ENCODE measurements at places on chromosomes 7 and 10.

GRCh38 chr7:141945356-141945755 is 1.4 kb downstream of the CLEC5A start:
- DNase-seq: no peak

DNA sequence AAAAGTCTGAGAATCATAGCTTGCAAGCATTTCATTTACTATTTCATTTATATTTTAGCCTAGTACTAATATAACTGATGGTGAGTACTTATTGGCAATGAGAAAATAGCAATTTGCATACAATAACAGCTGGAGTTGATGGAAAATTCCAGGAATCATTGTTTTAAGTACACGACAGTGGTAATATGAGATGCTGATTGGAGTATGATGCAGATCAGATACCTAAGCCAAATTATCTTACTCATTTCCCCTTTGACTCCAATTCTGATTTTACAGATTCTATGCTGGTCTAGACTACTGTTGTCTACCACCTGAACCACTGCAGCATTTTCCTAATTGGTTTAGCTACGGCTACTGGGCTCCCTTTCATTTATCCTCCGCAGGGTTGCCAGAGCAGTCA is 36.7 kb downstream of the GNG11 start:
- no peak for DNase-seq

GRCh38 chr10:33180390-33180789 is 154.1 kb downstream of the NRP1 start:
- DNase-seq: no peak

DNA sequence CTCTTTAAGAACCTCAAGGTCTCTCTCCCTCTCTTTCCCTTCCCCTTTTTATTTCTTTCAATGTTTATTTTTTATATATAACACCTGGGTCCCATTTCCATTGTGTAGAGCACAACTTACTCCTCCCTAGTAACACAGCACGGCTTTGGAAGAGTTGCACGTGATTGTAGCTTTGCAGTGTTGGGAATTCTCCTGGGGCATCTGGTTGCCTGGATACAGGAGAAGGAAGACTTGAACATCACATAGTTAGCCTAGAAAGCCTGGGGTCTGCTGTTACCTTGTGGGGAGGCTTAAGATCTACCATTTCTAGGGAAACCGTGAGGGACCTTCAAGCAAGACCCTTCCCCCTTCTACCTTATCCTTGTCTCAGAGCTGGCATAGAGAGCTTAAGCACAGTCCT is 41.1 kb upstream of the NFKB2 start:
- DNase-seq: no peak

DNA sequence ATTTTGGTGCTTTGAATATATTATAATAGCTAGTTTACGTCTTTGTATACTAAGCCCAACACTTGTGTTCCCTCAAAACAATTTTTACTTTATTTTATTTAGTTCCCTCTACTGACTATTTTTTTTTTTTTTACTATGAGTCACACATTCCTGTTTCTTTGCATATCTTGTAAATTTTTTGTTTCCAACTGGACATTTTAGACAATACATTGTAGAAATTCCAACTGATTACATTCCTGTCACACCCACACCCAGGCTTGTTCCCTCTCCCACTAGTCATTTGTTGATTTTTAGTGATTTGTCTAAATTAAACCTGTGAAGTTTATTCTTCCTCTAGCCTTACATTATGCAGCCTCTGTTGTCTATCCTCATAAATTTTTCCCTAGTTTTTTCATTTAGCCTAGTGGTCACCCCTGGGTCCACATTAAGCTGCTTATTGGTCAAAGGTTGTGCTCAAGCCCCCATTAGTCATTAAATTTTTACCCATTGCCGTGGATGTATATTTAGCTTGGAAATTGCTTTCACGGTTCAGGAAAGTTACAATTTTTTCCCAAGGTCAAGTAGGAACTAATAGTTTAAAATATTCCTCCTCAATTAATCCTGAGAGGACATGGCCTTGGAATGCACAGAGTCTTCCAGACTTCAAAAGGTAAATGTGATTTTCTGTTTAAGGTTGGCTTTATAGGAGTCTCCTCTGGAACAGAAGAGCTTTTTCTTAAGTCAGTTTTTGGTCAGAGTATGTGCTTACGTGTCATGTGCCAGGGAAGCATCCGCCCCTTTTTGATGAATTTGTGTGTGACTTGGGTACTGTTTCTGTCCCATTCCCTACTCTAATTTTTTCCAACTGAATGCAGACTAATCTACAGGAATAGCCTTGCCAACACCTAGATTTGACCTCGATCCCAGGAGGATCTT is 207.6 kb upstream of the TMEM72 start:
- DNase-seq: no peak

DNA sequence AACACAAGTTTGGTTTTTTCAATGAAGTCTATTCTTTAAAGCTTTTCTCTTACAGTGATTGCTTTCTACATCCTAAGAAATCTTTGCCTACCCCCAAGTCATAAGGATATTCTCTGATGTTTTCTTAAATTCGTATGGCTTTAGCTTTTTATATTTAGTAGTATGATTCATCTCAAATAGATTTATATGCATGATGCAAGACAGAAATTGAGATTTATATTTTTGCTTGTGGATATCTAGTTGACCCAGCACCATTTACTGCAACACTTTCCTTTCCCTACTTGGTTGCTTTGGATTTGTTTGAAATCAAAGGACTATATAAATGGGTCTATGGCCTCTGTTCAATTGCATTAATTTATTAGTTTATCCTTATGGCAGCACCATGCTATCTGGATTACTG is 113.9 kb downstream of the ZNF438 start:
- no peak for DNase-seq

DNA sequence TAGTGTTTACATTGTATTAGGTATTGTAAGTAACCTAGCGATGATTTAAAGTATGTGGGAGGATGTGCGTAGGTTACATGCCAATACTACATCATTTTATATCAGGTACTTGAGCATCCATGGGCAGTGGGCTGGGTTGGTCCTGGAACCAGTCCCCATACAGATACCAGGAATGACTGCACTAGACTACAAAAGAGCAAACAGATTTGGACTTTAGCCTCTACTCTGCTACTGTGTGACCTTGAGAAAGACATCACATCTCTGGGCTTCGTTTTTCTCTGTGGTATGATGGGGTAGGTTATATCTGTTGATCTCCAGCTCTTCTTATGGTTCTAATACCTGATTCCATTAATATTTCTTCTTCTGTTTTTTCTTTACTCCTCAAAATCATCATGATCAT is 412.5 kb upstream of the LRGUK start:
- DNase-seq: no peak

GRCh38 chr7:44172352-44172751 is 16.9 kb downstream of the GCK start:
- no peak for DNase-seq

GRCh38 chr7:151860771-151861170 is 16.1 kb downstream of the PRKAG2 start:
- DNase-seq: no peak

DNA sequence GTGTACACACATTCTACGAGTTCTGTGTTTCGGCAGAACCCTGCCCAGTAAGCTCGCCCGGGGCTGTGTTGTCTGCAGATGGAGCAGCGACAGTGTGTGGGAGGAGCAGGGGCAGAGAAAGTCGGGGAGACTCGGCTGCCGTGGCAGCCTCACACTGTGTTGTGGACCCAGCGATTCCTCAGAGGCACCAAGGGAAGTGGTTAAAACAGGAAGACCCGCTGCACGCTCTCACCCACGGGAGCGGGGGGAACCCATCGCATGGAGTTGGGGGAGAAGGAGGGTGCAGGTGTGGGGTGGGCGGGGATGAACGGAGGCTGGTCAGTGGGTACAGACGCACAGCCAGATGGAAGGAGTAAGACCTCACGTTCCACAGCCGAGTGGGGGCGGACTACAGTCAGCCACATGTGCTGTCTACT is 250.2 kb downstream of the ELFN1 start:
- peak; percentile 65 for DNase-seq
